Stimulated activated CD4-positive, alpha-beta T cell treated with anti-CD3 and anti-CD28 coated beads, Interleukin-12 subunit alpha, Interleukin-12 subunit beta, amount 100 ng/mL, for 24 hours (primary cell): ENCODE measurements at places on chromosomes 13 and 19.

DNA sequence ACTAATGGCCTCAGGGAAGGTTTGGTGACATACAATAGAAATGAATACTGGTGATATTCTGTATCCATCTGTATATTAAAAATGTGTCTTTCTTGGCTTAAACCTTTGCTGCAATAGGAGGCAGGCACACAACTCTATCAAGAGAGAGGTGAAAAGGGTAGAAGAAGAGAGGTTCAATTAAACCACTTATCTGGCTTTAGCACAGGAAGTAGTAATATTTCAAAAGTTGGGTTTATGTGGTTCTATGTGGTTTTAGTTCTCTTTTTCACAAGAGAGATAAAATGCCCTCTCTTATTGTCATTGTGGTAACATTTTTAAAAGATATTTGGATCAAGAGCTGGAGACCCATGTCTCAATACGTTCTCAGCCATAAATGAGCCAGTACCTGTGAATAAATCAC is 146.2 kb upstream of the FNDC3A start:
- DNase-seq, result no peak

DNA sequence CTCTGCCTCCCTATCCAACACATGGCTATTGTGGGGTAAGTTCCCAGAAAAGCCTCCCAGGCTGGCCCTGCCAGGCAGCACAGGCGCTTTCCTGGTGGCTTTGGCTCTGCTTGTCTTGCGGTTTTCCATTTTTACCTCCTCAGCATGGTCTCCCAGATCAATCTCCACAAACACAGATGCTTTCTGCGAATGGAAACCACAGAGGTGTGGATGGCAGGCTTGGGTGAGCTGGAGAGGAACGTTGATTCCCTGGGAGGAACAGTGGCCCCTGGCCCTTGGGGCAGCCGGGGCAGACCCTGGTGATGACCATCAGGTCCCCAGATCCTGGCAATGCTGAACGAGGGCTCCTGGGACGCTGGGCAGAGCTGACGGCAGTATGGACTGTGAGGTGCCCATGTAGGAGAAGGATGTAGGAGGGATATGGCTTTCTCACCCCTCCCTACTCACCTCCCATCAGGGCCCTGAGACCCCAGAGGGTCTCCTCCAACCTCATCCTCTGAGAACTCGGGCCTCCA is 6.6 kb downstream of the C13orf46 start:
- no peak for DNase-seq

GRCh38 chr13:60433505-60433904 is 36.5 kb downstream of the TDRD3 start:
- DNase-seq, result no peak

DNA sequence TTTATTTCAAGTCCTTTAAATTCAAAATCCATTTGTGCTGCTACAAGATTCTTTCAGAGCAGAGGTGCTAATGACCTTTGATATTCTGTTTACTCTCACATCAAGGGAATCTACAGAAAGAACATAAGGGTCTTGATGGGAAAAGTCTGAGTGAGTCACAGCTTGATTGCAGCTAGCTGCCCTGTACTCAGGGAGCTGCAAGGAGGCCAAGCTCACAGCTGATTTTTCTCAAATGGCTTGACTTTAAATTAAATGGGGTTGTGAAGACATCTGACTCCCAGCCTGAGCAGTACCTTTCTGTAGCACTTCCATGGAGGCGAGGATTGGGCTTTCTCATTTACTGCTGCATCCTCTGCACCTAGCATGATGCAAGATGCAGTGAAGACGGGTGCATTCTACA is 62.5 kb downstream of the RAP2A start:
- DNase-seq, result no peak

DNA sequence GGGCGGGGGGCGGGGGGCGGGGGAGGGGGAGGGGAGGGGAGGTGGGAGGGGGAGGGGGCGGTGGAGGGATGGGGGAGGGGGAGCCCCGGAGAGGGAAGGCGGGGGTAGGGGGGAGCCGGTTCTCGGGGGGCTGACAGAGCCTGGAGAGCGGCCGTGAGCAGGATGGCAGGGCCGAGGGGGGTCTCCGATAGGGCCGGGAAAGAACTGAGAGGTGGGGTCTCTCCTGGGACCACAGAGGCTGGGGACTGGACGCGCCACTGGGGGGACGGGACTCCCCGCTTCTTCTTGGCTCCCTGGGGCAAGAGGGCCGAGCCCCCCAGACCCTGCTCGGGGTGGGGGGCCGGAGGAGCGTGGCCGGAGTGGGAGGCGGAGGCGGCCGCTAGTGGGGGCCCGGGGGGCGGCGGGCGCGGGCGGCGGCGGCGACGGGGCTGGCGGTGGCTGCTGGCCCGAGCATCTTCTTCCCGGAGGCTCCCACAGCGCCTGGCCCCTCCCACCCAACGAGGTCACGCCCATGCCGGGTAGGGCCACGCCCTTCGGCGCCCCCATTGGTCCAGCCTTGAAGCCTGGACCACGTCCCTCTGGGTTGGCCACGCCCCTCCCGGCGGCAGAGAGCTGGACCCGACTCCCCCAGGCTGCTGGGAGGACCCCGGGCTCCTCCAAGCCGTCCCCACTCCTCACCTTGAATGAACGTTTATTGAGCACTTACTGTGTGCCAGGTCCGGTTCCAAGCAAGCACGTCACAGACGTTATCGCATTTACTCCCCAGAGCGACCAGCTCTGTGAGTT is at the start of gene NOVA2:
Gene NOVA2 (minus strand): TSS at position 313 of the 786 bp plus-strand sequence. CDS start 514 bp downstream, outside the sequence.
- no peak for DNase-seq

DNA sequence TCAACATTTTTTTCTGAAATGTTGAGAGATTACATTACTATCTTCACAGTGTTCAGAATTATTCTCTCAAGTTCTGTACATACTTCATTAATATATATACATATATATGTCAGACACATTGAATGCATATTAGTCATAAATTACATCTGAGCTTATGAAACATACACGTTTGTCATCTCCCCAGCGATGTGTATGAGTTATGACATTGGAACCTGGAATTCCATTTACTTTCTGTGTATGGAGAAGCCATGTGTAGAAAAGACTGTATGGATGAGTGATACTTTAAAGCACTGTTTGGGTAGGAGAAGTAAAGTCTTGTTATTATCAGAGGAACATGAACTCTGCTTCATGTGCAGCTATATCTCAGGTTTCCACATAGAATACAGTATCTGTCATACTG is 167.2 kb downstream of the FGF14 start:
- DNase-seq, result no peak

- no peak for DNase-seq
These were observed 916.7 kb downstream of the PCDH9 start for GRCh38 chr13:66313413-66313812.

- peak; percentile 43 for DNase-seq
These were observed 1.1 kb upstream of the FXYD3 start for GRCh38 chr19:35114353-35115176.

GRCh38 chr19:18093439-18094161 is 4.0 kb upstream of the MAST3 start:
- DNase-seq, result no peak

DNA sequence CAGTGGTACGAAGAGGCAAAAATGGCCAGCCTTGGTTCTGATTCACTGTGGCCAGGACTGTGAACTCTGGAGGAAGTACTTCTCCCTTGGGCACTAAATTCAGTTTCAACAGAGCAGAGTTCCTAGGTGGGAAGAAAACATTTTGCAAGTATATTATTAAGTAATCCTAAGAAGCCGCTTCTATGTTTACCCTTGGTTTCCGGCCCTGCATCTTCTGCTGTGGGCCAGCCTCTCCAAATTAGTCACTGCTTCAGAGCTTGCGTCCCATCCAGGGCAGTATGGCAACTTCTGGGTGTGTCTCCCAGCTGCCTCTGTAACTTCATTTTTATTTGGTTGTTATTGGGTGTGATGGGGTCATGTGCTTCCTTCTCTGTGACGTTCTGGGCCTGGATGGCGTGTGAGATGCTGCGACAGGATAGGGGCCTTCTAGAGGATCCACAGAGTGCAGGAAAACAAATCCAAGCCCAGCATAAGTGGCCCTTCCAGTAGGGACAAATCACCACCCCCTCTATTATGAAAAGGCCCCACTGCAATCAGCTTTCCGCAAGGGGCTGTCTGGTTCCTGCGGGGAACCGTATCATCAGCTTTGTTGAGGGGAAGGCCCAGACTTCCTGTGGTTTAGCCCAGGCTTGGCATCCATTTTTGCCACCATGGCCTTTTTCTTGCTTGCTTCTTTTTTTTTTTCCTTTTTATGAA is 55.1 kb upstream of the C1QTNF9 start:
- no peak for DNase-seq

GRCh38 chr13:29799041-29799440 is 51.4 kb downstream of the UBL3 start:
- no peak for DNase-seq

- no peak for DNase-seq
These were observed 17.1 kb upstream of the ZSCAN4 start for GRCh38 chr19:57651654-57651996.

- DNase-seq, result no peak
These were observed 97.0 kb upstream of the MBNL2 start for GRCh38 chr13:97124915-97125809.

GRCh38 chr13:45885194-45885593 is 33.6 kb upstream of the SIAH3 start:
- DNase-seq, result no peak

GRCh38 chr13:110657196-110657595 is 41.9 kb downstream of the NAXD start:
- DNase-seq, result no peak

GRCh38 chr13:60044321-60044720 is 119.4 kb downstream of the DIAPH3 start:
- no peak for DNase-seq

DNA sequence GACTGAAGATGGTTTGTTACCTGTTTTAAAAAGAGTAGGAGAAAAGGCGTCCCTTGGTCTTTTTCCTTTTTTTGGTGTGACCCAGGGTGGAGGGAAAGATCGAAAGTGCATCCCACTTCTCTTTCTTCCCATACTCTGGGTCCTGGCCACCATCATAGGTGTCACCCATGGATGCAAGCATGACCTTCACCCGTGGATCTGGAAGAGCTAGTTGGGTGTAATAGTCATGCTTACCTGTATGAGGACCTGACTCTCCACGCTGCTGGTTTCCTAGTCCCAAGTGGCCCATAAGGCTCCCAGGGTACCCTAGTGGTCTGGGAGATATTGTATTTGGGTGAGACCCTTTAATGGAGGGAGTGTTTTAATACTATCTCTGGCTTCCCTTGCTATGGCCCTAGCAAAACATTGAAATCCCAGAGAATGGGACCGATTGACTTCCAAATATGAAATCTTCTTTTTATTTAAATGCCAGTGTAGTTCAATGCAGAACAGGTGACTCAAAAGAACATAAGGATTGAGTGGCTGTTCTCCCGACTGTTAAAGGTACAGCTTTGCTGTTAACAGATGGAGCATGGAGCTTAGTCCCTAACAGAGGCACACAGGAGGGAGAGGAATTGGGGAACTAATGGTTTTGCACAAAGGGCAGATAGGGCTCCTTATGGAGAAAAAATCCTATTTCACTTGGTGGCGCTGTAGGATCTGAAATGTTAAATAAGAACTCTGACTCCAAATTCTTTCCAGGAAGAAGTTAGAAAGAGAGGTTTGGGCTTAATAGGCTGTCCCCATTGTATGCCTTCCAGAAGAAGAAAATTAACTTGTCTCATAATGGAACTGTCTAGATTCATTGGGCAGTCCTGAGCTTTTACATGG is 7.0 kb upstream of the ZNF550 start:
- no peak for DNase-seq

DNA sequence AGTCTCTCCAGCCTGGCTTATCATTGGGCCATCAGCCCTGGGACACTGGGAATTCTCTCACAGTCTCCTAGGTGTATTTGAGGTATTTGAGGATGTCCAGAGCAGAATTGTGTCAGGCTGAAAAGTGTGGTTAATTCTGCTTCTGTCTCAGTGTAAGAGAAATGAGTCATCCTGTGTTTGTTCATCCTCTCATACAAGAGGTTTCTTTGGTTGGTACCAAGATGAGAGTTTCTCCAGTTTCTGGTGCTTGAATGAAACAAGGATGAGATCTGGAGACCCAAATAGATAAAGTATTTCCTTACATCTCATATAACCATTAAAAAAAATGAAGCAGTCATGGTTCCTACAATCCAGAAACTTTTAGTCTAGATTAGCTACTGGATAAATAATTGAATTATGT is 7.7 kb downstream of the ZNF253 start:
- DNase-seq, result no peak

- DNase-seq, result peak; percentile 17
These were observed 16.5 kb upstream of the RNF17 start for GRCh38 chr13:24747248-24748060.

DNA sequence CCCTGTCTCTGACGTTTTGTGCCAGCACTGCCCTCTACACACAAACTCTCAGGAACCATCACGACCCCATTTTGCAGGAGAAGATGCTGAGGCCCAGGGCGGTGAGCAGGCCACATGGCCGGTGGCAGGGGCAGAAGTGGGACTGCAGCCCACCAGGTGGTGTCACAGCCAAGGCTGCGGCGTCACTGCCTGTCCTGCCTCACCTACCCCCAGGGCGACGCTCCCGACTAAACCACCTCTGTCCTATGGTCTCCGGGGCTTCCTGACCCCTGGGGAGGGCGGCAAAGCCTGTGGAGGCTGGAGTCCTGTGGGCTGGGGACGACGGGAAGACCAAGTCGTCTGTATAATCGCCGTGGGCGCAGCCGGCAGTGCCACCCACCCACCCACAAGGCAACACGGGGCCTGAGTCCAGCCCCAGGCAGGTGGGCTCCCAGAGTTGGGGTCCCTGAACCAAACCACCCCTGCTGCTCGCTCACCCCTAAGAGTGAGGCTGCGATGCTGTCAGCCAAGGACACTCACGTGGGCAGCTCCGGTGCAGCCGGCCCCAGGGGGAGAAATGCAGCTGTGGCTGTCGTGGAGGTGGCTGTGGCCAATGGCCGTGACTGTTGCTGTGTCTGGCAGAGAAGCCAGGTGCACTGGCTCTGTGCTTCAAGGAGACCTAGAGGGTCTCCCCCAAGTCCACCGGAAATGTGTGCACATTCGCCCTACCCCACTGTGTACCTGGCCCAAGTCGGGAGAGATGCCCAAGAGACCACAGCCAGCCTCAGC is 29.7 kb downstream of the RASA3 start:
- DNase-seq, result no peak

GRCh38 chr19:52190487-52191293 is 838 bp downstream of the PPP2R1A start:
- DNase-seq, result no peak

GRCh38 chr19:11141937-11142527 is 13.6 kb downstream of the SPC24 start:
- DNase-seq, result no peak

DNA sequence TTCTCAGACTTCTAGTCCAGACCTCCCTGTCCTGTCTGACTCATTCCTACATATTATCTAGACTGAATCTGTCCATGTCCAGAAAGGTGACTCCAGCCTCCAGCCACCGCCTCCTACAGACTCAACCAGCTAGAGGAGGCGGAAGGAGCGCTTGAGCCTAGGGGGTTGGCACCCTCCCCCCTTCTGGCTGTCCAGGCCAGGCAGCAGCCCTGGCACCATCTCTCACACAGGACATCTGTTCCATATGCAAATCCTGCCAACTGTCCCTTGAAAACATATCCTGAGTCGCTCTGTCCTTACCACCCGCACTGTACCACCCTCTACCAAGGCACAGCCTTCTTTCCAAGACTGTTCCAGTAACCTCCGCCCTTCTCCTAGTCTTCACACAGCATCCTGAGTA is 150.7 kb upstream of the WASF3 start:
- DNase-seq, result no peak

GRCh38 chr19:35167251-35168119 is 12.9 kb downstream of the FXYD5 start:
- no peak for DNase-seq

GRCh38 chr13:46745706-46746105 is 51.3 kb downstream of the ESD start:
- no peak for DNase-seq

- no peak for DNase-seq
These were observed 76.7 kb downstream of the TEX26 start for GRCh38 chr13:31009166-31009565.

GRCh38 chr13:108528303-108528702 is 101.1 kb upstream of the MYO16 start:
- no peak for DNase-seq

GRCh38 chr13:79398127-79398526 is 7.9 kb downstream of the RBM26 start:
- DNase-seq, result no peak
